RPMI8226 (cell line): ENCODE measurements at places on chromosomes 5 and 9.
A peak's percentile ranks its signal among the peaks of the same experiment; 100 is the strongest.

DNA sequence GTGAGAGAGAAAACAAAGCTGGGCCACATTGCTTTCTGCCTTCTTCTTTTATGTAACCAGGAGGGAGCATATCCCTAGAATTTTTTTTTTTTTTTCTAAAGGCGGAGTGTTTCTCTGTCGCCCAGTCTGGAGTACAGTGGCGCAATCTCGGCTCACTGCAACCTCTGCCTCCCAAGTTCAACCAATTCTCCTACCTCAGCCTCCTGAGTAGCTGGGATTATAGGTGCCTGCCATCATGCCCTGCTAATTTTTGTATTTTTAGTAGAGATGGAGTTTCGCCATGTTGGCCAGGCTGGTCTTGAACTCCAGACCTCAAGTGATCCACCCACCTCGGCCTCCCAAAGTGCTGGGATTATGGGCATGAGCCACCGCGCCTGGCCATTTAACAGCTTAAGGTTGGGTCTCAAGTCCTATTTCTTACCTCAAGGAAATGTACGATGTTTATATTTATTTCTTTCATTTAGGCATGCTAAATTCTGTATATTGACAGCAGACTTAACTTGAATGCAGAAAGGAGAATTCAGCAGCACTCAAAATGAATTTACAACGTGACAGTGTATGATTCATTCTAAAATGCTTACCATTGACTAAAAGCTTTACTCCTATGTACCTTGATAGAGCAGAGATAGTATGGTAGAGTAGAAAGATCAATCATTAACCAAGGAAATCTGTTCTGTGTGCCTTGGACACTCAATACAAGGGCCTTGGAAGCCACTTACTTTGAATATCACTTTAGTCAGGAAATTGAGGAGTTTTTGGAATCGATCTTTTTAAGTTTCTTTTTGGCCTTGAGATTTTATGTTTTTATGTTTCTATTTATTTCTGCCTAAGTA lies 100.9 kb downstream of the F2RL2 start:
- no peak for DNase-seq

GRCh38 chr5:81820863-81821262 lies 70.0 kb upstream of the SSBP2 start:
- no peak for DNase-seq

- no peak for DNase-seq
These were observed 148.6 kb downstream of the CDH9 start for GRCh38 chr5:26889815-26890214.

- DNase-seq: no peak
These were observed 214.2 kb upstream of the ZNF462 start for GRCh38 chr9:106648799-106649198.

GRCh38 chr9:26657958-26658357 lies 234.6 kb downstream of the CAAP1 start:
- no peak for DNase-seq

DNA sequence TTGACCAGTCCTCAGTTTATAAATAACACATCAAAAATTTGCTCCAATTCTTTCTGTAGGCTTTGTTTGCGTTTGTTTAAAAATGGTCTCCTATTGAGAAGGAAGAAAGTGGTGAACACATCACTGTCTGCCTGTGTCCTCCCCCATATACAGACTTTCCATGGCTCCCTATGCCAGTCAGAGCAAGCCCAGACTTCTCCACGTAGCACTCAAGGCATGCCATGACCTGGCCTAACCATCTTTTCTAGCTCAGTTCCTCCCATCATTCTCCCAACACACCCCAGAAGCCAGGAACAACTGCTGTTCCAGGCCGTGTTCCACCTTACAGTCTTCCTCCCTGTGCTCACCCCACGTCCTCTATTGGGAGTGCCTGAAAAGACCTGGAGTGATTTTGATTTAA lies 129.6 kb upstream of the ZNF618 start:
- DNase-seq: no peak

DNA sequence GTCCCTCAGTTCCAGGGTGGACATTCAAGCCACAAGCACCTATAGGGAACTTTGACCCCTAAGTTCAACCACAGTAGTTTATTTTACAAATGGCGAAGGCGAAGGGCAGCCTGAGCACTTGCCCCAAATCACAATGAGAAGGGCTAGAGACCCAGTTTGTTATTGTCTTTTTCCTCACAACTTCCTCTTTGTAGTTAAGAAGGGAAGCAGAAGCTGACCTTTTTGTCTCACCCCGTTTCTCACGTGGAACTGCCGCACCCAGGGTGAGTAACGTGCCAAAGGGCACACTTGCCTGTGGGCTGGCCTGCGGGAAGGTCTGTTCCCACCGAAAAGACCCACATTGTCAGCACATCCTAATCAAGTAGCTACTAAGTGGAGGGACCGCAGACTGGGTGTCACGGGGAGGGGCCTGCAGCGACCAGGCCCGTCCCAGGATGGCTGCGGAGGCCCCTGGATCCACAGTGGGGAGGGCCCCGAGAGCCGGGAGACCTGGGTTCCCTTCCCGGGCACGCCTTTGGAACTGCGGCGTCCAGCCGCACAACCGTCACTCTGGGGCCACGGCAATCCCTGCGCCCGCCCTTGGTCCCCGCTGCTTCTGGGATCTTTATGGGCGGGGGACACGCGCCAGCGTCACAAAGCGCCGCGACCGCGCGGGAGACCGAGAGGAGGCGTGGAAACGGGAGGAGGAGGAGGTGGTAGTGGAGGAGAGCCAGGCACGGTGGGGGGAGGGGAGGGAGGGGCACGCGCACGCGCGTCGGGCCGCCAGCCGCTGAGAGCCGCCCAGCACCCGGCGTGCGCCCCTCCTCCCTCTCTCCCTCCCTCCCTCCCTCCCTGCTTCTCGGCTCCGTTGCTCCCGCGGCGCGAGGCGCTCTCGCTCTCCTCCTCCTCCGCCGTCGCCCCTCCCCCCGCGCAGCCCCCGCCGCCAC lies at the start of gene UBE2R2:
UBE2R2 (plus strand) TSS at position 834 of the 926 bp plus-strand sequence. CDS start 598 bp downstream, outside the sequence.
- peak; percentile 93 for DNase-seq

GRCh38 chr5:168318240-168318639 lies 26.8 kb downstream of the WWC1 start:
- DNase-seq: no peak

DNA sequence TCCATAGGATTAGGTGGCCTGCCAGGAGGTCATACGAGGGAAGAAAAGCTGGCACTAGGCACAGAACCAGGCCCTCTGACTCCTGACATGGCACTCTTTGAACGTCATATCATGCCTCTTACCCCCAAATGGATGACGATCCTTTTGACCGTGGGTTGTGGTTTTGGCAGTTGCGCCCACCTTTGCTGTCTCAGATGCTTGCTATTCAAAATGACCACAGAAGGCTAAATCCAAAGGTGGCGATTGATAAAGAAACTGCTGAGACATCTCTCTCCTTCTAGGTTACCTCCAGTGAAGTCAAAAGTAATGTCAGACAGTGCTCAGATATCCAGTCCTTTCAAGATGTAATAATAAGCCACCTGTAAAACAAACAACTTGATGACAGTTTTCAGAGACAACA lies 385.0 kb downstream of the EFNA5 start:
- no peak for DNase-seq

DNA sequence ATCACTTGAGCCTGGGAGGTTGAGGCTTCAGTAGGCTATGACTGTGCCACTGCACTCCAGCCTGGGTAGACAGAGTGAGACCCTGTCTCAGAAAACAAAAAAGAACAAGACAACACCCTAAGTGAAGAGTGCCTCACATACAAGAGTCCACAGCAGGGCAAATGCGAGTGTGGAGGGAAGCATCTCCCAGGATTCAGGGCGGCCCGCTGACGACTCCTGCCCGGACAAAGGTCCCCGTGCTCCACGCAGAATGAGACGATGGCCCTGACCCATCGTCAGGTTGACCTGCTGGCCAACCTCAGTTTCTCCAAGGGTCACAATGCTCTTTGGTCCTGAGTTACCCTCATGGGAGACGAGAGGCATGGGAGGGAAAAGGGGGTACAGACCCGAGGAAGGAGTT lies 18.3 kb downstream of the MRNIP start:
- DNase-seq: no peak
